ENCODE measurements at places on chromosomes 3 and 15.

DNA sequence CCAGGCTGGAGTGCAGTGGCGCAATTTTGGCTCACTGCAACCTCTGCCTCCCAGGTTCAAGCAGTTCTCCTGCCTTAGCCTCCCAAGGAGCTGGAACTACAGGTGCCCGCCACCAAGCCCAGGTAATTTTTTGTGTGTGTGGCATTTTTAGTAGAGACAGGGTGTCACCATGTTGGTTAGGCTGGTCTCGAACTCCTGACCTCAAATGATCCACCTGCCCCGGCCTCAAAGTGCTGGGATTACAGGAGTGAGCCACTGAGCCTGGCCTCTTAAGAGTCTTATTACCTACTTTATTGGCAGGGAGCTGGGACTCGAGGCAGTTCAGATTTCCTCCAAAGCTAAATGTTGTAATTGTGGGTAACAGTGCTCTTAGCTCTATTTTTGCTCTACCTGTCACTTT lies 16.4 kb downstream of the PXYLP1 start:
- no peak for DNase-seq

DNA sequence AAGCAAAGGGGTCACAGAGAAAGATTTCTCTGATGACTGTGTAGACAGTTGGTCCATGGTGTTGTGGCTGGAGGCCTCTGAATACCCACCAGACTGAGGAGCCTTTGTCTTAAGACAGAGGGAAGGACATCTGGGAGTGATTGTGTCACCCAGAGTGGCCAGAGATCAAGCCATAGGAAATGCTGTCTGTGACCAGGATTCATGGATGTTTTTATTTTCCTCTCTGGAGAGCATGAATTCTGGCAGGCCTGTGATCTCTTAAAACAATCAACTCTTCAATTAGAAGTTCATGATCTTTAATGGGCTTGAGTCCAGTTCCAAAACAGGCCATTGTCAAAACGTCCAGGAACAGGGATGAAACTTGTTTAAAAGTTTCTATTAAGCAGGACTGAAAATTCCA lies 198.9 kb upstream of the CTDSPL start:
- no peak for DNase-seq

DNA sequence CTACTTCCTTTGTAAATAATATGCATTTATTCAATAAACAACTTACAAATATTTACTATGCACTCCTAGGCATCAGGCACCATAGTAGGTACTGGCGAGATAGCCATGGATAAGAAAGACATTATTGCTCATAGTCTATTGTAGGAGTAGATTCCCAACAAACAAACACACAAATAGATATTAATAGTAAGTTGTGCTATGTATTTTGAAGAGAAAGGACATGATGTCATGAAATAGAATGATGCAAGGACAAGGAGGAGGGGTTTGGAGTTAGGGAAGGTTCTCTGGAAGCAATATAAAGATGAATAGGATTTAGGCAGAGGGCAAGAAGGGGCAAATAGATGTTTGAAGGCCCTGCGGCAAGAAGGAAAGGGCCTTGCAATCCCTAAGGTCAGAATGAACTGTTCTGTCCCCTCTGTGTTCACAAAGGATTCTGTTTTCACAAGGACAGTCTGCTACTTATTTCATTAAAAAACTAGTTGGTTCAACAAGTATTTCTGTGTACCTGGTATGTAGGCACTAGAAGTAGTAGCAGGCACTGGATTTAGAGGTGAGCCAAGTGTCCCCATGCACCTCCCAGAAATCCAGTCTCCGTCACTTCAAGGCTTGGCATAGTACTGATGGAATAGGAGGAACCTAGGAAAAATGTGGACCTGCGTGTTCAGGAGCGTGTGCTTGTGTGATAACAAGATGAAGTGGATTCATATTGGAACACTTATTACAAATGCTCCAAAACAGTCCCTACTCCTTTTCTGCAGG lies 231.8 kb upstream of the TPRG1 start:
- no peak for DNase-seq

DNA sequence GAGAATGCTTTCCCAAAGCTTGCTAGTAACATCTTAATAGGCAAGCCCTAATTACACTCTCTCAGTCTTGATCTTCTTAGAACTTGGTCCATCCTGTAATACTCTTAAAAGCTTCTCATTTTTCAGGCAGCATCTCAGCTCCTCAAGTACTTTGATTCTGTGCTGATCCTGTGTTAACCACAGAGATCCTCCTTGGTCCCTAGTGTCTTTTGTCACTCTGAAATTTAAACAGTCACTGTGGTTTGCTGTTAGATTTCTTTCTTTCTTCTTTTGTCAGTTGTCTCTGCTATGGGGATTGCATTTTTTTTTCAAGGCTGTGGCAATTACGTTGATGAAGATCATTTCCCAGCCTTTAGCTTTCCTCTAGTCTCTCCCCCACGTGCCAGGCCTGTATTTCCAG lies 26.0 kb upstream of the UBE3A start:
- DNase-seq = no peak

Data from WTC11 (cell line).